Ascending aorta (tissue), 2 donors: ENCODE measurements at places on chromosomes 4 and X.

DNA sequence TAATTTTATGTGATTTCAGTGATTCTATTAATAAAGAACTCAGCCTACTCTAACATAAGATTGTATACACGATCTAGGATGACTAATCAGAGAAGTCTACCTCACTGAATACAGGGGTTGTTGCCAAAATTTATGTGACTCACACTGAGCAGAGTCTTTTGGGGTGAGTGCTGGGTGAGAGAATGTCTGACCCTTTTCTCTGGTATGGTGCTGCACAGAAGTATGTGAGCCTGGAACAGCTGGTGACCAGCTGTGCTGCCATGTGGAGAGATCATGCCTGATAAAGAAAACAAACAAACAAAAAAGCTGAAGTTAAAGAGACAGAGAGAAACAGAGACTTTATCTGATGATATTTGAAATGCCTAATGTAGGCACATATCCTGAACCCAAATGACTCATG lies 618.1 kb upstream of the GRIA3 start:
- no peak for DNase-seq

- no peak for DNase-seq
Measured at GRCh38 chr4:39608451-39608850, 30.2 kb downstream of the SMIM14 start.

DNA sequence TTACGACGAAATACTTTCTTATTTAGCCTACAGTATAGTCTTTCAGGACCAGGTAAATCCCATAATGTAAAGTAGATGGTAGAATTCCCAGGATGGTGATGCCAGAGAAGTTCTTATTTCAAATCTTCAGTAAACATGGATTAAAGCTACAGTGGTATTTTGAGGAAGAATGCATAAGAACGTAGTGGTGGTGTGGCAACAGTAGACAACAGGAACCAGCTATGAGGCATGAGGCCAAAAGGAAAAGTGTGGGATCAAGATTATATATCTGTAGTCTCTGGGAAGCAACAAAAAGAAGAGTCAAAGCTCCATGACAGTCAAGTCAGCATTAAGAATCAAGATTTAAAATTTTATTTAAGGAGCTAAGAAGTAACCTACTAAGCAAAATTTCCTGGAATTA lies 60.2 kb downstream of the METTL14 start:
- DNase-seq: no peak

DNA sequence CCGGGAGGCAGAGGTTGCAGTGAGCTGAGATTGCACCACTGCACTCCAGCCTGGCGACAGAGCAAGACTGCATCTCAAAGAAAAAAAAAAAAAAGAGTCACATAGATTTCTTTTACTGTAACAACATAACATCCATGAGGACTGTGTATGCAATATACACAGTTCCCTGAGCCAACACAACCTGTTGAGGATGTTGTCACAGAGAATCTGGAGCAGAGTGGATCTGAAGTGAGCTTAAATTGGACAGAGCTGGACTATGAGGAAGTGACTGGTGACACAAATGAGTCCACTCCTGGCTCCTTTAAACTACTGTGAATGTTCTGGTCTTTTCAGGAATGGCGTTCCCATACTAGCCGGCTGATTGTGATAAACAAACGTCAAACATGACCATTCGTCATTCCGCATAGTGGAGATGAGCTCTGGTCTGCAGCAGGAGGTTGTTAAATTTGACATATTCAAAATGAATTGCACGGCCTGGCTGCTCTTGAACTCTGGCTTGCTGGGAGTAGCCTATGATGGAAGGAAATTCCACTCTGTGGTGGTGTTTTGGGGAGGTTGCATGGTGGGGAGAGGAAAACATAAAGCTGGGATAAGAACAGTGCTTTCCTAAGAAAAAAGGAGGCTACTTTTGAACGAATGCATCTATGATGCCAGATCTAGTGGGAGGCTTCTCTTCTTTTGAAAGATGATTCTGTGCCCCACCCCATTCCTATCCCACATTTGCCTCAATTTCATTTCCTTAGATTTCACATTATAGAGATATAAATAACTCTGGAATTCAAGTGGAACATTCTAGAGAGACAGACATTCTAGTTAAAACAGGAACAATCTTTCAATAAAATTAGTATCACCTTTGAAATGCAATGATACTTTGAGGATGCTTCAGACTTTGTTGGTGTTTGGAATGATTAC lies 149.5 kb downstream of the SHROOM3 start:
- DNase-seq: no peak

GRCh38 chr4:156778606-156779005 lies 193.0 kb downstream of the PDGFC start:
- DNase-seq: no peak

DNA sequence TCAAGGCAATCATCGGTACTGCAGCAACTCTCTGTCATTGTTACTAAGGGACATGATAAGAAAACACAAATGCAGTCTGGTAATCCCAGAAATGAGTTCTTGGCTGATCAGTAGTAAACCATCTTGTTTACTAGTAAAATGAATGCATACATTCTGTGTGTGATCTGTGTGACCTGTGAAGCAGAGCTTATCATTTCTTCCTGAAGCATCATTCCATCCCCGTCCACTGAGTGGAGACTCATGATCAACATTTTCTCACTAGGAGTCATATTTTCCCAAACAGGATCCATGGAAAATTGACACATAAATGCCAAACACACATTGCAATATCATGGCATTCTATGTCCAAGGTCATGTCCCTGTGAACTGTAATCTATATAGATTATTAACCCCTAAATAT lies 226.1 kb downstream of the ANKRD50 start:
- DNase-seq: no peak

DNA sequence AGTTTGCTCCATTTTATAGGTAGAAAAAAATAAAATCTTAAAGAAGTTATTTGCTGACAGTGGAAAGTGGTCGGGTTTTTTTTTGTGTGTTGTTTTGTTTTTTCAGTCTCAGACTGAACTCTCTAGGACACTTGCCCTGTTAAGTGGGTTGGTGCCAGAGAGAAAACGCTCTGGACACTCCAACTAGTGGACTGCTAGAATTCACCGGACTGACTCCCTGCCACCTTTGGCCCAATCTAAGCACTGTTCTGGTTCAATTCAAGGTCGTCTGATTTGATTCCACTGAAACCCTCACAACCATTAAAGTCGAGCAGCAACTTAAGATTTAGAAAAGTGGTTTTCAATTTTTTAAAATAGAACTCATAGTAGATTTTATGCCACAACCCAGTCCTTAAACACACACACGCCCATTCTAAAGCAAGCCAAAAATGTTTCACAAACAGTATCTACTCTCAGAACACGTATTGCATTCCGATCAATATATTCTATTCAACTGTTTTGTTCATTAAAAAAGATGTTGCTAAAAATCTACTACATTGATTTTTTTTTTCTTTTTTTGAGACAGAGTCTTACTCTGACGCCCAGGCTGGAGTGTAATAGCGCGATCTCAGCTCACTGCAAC lies 27.3 kb downstream of the RWDD4 start:
- no peak for DNase-seq

DNA sequence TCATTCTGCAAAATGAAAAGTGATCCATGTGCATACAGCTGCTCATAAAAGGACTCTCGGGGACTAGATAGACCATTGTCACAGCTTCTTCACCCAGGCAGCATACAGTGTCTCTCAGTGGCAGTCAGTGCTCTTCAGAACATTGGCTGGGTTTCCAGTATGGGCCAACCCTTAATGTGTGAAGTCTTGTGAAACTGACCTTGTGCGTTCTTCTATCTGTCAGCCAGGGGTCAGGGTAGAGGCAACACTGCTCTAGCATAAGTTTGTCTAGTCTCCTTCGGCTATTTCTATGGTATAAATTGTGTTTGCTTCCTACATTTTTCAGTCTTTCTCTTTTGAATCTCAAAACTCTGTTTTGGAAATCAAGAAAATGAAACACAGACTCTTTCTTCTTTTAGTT lies 37.0 kb upstream of the SMIM31 start:
- no peak for DNase-seq

- no peak for DNase-seq
Measured at GRCh38 chr4:154435895-154436294, 55.7 kb downstream of the DCHS2 start.

- no peak for DNase-seq
Measured at GRCh38 chr4:159013692-159014091, 89.2 kb upstream of the RAPGEF2 start.

- no peak for DNase-seq
Measured at GRCh38 chrX:65941775-65942174, 98.1 kb downstream of the VSIG4 start.

GRCh38 chrX:110851780-110852179 lies 56.2 kb upstream of the CHRDL1 start:
- no peak for DNase-seq

DNA sequence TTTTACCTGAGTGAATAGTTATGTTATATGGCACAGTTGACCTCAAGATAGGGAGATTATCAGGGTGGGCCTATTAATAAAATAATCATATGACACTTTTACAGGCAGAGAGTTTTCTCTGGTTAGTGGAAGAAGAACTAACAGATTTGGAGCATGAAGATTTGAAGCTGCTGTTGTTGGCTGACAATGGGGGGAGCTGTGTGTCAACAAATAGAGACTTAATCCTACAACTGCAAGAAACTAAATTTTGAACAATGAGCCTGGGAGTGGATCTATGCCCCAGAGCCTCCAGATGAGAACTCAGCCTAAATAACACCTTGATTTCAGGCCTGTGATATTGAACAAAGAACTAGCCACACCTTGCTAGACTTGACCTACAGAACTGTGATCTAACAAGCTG lies 7.2 kb upstream of the CCSER1 start:
- no peak for DNase-seq

- no peak for DNase-seq
Measured at GRCh38 chr4:153766758-153767157, 6.9 kb upstream of the RNF175 start.

- DNase-seq: no peak
Measured at GRCh38 chr4:184536065-184536880, 61.9 kb upstream of the IRF2 start.

- no peak for DNase-seq
Measured at GRCh38 chr4:136281307-136281706, 1251.0 kb downstream of the PCDH18 start.

DNA sequence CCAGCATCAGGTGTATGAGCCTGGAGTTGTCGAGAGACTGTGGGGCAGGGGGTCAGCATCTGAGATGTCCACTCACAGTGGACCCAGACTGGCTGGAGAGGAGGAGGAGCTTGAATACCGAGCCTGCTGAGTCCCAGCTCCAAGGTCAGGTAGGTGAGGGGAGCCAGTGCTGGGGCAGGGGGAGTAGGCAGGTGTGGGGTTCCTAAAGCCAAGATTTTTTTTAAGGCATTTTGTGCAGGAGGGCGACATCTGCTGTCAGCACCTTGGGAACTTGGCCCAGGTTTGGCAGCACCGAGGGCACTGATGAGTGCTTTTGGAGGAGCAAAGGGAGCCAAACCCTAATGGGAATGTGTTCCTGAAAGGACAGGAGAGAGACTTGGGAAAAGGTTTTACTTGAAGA lies 64.2 kb upstream of the MSANTD1 start:
- DNase-seq: no peak

GRCh38 chr4:67141586-67141985 lies 403.7 kb downstream of the CENPC start:
- DNase-seq: no peak

- no peak for DNase-seq
Measured at GRCh38 chr4:44071959-44072955, 376.4 kb downstream of the KCTD8 start.

GRCh38 chr4:59664771-59665170 lies 1535.4 kb upstream of the ADGRL3 start:
- no peak for DNase-seq

DNA sequence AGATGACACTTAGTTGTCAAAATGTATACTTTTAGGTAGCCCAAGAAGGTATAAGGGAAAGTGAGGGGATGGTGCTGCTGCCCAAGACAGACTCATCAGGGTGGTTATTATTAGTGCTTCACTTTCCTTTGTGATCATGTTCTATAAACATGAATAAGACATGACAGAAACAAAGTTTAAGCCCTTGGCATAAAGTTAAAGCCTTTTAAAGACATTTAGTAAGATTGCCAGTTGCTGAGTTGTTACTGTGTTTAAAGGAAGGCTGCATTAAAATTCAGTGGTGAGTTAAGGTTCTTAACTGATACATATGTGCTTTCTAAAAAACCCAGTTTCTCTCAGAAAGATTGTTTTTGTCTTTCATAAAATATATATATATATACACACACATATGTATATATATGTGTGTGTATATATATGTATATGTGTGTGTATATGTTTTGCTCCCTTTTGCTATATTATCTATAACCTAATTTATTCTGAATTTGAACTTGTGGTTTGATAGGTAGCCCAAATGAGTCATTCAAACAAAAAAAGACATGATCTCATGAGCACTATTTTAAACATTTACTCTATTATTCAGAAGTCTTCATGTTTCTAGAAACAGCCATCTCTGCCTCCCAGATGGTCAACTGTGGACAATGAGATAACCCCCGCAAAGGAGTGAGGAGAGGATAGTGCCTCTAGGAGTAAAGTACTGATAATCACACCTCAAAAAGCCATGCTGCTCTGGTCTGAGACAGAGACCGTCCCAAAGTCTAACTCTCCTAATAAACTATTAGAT lies 98.1 kb upstream of the OTUD4 start:
- DNase-seq: no peak

DNA sequence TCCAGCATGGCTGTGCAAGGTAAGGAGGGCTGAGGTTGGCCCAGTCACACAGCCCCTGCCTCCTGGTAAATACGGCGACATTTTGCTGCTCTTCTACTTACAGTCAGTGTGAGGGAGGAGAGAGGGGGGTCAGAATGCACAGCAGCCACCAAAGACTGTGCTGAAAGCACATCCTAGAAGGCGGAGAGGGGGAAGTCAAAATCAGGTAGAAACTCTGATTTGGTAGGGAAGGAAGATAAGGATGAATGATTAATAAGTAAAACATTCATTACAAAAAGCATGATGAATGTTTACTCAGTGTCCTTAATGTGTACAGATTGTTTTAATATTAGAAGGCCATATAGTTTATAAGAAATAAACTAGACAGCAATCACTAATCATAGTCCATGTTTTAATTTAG lies 57.5 kb downstream of the ADD1 start:
- DNase-seq: no peak

DNA sequence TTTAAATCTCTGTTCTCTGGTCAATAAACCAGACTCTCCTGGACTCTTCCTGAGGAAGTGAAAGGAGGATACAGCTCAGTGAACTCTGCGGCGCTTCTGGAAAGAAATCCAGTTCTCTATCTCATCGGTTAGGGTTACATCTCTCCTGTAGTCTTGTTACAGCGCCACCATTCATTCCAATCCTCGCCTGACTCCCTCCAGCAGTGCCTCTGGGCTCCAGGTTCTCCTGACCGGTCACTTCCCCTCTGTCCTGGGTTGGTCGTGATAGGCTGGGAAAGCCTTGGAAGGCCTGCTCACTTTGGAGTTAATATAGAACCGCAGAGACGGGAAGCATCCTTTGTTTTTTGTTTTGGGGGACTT lies 97.0 kb upstream of the STOX2 start:
- no peak for DNase-seq
